Activated CD4-positive, alpha-beta T cell treated with anti-CD3 and anti-CD28 coated beads for 24 hours (primary cell): ENCODE measurements at places on chromosomes 2 and 18.

GRCh38 chr2:114345246-114345645, 97.2 kb upstream of the DPP10 start:
- no peak for DNase-seq

GRCh38 chr2:225319872-225320271, 79.6 kb upstream of the NYAP2 start:
- no peak for DNase-seq

GRCh38 chr2:70919672-70920366, 15.9 kb upstream of the ATP6V1B1 start:
- DNase-seq, result peak; percentile 77

DNA sequence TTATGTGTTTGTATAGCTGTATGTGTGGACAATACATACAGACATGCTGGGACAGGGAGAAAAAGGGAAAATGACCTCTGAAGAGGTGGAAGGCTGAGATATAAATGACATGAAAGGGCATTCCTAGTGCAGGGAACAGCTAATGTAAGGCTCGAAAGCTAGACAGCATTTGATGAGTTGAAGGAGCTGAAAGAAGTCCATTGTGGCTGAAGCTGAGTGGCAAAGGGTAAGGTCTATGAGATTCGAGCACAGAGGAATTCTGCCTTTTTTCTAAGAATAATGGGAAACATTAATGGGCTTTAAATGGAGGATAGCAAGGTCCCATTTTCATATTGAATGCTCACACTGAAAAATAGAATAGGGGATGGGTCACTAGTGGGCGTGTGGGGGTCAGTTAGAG, 23.6 kb downstream of the ADD2 start:
- DNase-seq, result no peak

DNA sequence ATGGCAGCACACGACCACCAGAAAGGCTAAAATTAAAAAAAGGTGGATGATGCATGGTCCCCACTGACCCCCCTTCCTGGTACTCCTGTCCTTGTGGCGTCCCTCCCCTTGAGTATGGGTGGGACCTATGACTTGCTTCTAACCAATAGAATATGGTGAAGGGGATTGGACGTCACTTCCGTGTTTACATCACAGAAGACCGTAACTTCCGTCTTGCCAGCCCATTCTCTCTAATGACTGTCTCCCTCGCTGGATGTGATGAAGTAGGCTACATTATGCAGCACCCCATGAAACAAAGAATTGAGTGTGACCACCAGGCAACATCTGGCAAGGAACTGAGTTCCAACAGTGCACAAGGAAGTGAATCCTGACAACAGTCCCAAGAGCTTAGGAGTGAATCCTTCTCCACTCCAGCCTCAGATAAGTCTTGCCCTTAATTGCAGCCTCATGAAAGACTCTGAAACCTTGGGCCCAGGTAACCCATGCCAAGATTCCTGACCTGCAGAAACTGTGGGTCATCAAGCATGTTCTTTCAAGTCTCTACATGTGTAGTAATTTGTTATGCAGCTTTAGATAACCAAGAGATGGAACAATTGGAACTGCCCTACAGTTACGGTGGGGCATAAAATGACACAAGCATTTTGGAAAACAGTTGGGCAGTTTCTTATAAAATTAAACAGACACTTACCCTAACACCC, 80.1 kb upstream of the NPAS2 start:
- DNase-seq, result no peak

- no peak for DNase-seq
These were observed 45.4 kb downstream of the LCT start for GRCh38 chr2:135791418-135792190.

- DNase-seq, result no peak
These were observed 31.2 kb downstream of the RAB1A start for GRCh38 chr2:65098741-65099140.

DNA sequence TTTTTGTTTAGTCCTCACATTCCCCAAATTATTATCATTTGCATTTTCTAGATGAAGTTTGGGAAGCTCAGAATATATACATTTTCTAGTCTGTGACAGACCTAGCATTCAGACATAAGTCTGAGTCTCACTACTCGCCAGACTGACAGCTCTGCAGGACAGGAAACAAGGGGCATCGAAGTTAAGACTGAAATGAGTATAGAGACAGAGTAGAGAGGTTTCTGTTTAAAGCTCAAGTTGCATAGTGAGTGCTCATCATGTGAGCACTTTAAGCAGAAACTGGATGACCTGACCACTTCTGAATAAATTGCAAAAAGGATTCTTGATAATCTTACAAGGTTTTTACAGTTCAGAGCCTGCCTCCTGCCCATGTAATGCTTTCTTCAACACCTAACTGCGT, 1.1 kb downstream of the HADHB start:
- no peak for DNase-seq

DNA sequence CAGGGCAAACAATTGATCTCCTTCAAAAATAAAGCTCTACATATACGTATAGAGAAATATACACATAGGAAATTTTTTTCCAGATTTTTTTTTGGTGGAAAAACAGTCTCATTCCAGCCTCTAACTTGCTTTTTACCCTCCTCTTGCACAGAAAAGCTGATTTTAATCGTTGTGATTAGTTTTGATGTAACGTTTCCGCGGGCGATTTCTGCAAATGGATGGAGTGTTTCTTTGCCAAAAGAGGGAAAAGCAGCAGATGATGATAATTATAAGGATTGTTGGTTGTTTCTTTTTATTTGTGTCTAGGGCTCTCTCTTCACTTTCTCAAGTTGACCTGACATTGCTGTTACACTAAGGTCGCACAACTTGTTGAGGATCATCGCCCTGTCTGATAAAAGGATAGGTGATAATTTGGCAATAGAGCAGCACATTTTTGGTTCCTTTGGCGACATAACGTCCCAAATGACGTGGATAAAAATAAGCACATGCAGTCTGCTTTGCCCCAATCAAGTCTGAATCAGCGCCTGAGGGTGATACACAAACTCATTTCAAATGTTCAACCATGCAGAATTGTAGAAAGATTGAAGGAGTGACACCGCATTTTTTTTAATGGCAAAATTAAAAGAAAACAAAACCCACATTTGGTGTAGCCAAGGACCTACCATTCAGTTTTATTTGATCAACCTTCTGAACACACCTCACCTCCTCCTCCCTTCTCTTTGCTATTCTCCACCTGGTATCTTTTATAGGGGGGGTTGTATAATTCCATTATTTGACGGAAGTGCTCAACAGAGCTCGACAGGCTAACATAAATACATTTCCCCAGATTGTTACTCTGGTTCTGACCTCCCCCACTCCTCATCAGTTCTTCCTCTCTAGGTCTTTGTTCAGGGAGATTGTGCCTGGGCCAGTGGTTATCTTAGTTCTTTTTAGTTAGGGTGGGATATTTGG, 109.6 kb upstream of the KCTD1 start:
- no peak for DNase-seq

- DNase-seq, result no peak
These were observed 443.3 kb downstream of the SOCS6 start for GRCh38 chr18:70732188-70732587.

DNA sequence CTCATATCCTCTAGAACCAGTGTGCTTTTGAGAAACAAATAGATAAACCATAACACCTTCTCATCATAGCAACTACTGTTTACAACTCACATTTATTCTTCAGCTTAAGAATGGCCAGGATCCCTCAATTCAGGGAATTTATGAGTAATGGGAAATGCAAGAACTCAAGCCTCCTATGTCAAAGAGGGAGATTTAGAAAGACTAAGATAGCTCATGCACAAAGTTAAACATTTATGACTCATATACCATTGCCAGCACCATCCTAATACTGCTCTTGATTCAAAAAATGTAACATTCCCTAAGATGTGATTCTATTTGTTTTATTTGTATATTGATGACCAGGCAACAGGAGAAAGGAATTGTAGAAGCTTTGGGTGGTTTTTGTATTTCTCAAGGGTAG, 172.8 kb downstream of the CYP26B1 start:
- DNase-seq, result no peak

- DNase-seq, result no peak
These were observed 1383.8 kb upstream of the ACVR2A start for GRCh38 chr2:146461068-146461467.

DNA sequence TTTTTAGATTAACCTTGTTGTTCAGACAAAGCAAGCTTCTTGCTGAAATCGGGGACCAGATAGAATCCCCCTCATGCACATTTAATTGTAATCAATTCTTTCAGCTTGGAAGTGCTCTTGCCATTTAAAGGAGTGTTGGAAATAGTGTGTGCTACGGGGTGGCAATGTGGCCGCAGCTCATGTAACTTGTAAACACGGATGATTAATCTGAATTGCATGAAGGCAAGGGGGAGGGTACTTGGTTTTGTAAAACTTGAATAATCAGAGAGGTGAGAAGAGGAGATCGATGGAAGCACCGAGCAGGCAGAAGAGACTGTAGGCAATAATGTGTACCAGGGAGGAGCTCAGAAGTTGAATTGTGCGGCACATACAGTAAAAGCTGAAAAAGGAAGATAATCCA, 273.5 kb downstream of the PTGR3 start:
- no peak for DNase-seq

DNA sequence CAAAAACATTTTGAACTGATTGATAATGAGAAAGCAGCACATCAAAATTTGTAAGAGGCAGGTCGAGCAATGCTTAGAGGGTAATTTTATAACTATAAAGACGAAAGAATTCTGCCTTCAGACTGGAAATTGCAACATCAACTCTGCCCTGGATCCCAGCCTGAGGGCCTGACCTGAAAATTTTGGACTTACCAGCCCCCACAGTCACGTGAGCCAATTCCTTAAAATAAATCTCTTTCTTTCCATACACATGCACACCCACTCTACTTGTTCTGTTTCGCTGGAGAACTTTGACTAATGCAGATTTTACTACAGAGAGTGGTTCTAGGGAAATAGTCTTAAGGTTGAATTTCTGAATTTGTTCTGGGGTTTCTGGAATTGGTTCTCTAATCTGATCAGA, 14.6 kb upstream of the ACOXL start:
- DNase-seq, result no peak

- DNase-seq, result no peak
These were observed 50.6 kb upstream of the MAPRE2 start for GRCh38 chr18:34990597-34990996.

DNA sequence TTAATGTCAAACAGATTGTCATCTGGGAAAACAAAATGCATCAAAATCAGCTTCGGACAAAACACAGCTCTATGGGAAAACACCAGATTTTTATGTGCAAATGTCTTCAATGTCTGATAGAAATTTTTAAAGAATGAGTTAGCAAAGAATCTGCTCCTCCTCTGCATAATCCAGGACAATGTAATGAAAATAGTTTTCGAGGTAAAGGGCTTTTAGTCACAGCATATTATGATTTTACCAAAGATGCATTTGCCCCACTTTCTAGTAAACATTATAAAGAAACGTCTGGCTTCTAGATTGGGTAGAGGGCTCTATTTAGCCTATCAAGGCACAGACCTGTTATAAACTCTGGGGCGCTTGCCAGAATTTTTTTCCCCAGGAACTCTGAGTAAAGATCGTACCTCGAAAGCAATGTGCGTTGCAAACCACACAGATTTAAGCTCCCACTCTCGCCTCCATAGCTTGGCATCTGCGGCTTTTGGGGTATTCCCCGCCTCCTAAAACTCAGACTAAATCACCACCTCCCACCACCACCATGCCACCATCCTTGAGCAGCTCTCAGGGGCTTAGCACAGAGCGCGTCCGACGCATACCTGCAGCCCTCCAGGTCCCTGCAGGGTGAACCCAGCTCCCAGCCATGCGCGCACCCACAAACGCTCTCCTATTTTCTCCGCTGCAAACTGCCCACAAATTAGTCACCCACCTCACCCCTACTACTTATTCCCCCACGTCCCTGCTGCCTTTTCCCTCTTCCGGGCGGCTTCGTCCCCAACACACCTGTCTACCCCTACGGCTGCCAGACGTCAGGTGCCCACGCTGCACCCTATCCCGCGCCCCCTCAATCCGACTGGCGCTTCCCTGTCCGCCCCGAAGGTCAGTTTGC, 829 bp downstream of the ACVR1C start:
- DNase-seq, result no peak

- no peak for DNase-seq
These were observed 228.3 kb upstream of the FOSL2 start for GRCh38 chr2:28164280-28164801.

- peak; percentile 17 for DNase-seq
These were observed 813.2 kb downstream of the RNF144A start for GRCh38 chr2:7730449-7730848.

DNA sequence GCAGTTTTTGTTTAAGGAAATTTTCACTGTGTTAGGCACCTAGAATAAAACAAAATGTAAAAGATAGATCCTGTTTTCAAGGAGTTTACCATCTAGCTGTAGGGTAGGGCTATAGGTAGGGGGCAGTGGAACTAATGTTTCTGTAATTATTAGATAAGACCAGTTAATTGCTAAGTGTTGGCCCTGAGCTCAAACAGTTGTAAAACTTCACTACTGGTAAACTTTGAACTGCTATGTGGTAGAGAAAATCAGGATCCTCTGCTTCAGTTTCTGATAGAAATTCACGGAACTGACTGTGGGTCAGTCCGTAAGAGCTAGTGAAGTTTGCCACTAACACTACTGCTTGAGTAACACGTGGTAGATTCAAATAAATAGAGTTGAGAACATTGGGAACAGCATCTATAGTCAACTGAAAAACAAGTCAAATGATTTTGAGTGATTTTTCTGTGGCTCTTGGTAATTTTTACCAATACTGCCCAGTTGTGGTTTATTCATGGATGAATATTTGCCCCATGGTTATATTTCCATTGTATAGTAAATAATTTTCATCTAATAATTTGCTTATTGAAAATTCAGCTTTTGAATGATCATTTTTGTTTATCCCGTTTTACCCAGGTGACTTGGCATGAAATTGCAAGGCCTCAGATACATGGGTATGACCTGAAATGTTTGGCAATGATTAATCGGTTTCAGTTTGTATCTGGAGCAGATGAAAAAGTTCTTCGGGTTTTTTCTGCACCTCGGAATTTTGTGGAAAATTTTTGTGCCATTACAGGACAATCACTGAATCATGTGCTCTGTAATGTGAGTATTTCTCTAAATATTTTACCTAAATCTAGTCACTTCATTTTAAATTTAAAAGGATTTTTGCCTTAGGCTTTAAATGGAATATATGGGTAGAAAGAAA, 26.4 kb downstream of the ELP2 start:
- DNase-seq, result no peak

DNA sequence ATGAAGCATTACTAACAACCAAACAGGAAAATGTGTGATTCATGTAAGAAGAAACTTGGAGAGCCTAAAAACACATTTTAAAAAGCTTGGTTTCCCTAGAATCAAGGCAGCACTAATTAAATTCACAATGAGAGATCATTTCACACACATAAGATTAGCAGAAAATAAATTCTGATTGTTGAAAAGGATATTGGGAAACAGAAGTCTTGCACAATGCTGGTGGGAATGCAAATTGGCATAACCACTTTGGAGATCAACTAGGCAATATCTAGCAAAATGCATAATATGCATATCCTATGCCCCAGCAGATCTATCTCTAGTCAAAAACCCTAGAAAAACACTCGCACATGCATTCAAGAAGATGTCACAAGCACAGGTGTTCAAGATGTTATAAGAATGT, 75.3 kb upstream of the SIX3 start:
- DNase-seq, result no peak
